ENCODE measurements at places on chromosomes 7 and 10.

GRCh38 chr7:4460597-4460996 is 221.5 kb upstream of the FOXK1 start:
- DNase-seq: no peak

DNA sequence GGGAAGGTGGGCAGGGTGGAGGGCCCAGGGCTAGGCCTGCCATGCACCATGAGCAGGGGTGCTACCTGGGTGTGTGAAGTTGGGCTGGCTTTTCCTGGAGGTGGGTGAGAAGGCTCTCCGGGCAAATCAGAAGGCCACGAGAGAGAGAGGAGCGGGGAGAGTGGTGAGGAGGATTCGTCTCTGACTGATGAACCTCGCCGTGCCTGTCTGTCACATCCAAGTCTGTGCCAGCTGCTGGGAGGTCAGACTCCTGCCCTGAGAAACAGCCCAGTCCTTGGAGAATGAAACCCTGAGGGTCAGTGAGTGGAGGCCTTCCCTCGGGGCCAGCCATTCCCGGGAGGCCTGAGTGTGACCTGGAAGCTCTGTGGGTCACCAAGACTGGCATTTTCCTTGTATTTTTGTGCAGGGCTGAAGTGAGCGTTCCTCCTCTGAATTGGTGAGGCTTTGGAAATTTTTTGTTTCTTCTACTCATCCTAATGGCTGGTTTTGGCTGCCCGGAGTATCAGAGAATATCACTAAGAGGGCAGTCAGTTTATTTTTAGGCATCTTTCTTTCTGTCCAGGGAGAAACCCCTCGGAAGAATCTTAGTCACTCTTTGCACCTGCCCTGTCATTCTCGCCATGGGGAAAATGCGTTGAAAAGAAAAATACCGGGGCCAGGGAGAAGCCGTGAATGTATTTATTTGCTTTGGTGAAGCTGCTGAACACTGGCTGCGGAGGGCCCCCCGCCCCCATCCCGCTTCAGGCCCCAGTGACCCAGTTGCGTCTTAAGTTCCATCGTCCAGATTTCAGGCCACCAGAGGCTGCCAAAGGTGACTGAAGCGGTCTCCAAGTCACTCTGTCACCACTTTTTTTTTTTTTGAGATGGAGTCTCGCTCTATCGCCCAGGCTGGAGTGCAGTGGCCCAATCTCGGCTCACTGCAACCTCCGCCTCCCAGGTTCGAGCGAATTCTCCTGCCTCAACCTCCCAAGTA is 6.5 kb upstream of the AP5Z1 start:
- DNase-seq: no peak

DNA sequence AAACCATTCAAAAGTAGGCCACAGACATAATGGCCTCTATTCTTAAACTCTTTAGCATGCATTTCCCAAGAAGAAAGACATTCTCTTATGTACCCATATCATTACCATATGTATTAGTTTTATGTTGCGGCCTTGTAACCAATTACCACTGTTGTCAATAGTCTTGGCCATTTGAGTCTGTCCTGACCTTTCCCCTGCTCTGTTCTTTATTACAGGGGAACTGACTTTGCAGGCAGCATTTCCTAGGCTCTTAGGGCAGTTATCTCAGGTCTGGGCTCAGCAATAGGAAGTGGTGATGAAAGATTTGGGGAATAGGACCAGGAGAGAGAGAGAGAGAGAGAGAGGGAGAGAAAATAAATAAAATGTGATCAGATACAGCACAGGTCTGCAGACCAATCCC is 194.5 kb upstream of the LRGUK start:
- DNase-seq: no peak

- no peak for DNase-seq
Measured at GRCh38 chr7:55550010-55550663, 22.2 kb downstream of the VOPP1 start.

DNA sequence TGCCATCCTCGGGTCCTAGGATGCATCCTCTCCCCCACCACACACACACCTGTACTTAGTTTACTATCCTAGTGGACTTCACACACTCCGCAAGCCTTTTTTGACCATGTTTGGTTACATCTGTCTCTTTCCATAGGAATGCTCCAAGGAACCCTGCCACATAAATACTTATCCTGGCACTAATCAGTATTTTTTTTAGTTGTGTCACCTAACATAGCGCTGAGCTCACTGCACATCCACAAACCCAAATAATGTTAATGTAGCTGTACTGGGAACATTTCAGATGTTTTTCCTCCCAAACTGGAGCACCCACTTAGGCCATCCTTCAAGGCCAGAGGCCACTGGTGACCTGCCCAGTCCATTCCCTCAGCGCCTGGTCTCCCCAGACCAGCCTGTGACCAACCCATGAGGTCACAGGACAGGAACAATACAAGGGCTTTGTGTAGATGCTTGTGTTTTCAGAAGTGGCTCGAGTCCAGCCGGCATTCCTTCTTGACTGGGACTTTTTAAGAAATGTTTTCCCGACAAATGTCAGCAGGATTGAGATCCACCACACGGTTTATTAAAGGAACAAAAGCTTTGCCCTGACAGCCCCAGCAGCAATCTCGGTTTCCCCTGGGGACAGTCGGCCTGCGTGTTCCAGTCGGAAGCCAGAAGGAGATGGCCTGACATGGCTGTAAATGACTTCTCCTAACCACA is 181.4 kb downstream of the JCAD start:
- DNase-seq: no peak

- DNase-seq: no peak
Measured at GRCh38 chr7:50867034-50867356, 84.3 kb upstream of the GRB10 start.

DNA sequence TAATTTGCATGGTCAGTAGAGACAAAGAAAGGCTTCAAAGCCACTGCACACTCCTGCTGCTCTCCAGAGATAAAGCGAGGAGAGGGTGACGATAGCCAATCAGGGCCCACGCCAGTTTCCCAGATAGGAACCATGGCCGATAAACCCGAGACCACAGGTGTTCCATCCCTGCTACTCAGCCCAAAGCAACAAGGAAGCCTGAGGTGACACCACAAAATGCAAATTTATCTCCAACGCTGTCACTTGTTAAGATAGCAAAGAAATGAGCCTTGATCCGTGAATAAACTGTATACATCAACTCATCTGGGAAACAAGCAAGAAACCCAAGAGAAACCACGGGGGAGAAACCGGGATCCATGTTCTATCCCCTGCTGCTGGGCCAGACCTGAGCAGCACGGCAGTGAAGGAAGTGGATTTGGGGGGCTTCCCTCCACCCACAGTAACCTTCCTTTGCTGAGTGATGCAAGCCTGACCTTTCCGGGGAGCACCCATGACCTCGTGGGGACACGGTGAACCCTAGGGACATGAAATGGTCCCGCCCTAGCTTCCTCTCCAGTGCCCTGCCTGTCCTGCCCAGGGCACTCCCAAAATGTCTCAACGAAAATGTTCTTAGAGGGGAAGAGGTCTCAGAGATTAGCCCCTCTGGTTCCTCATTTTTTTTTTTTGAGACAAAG is 164.6 kb downstream of the PTPRN2 start:
- DNase-seq: no peak

DNA sequence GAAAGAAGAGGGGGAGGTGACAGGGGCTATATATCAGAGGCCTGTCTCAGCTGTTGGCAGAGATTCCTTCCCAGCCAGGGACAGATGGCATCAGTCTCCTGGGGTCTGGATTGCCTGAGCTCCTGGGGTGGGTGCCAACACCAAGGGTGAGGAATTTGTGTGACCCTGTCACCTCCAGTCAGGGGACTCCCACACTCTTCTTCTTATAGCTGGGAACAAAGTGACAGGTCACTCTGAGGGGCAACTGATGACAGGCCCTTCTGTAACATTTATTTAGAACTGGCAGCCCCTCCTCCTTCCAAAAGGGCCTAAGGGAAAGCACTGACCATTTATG is 53.7 kb upstream of the DUSP5 start:
- DNase-seq: peak; percentile 27

- no peak for DNase-seq
Measured at GRCh38 chr10:124569623-124570470, 108.2 kb downstream of the LHPP start.

DNA sequence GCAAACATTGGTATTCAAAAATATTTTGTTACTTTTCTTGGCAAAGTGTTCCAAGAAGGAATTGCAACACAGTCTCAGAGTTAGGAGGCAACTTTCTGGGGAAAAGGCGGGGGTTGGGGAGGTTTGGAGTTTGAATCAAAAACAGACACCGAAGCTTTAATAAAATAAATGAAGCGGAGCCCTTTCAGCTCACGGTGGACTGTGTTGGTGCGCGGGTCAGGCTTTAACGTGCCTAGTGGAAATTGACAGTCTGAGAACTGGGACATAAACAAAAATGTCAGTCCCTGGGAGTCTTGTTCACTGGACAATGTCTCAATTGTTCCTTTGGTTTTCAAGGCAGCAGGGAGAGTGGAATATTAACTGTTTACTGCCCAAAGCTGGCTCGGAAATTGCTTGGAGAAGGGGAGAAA is 109.3 kb downstream of the TCF7L2 start:
- DNase-seq: peak; percentile 76

- peak; percentile 17 for DNase-seq
Measured at GRCh38 chr7:152081088-152081487, 55.6 kb downstream of the GALNT11 start.

- DNase-seq: no peak
Measured at GRCh38 chr10:124522933-124523871, 61.6 kb downstream of the LHPP start.

DNA sequence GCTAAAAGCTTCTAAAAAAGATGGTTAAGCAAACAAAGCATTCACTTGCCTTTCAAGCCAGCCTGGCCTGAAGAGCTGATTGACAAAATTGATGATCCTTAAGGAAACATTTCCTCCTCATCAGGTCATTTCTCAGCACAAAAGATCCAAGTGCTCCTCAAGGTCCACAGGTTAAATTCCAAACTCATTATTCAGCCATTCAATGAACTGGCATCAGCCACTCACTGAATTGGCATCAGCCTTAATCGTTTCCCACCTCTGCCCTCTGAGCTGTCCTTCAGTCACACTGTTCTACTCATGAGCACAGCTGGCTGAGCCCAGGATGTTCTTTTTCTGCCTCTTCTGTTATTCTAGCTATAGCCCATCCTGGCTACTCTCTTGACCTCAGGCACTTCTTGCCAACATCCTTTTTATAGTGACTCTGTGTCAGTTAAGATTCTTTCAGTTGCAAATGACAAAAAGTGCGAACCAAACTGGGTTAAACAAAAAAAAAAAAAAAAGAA is 147.5 kb downstream of the RAB11FIP2 start:
- DNase-seq: no peak

GRCh38 chr10:73060738-73061635 is 35.7 kb downstream of the P4HA1 start:
- peak; percentile 39 for DNase-seq

- DNase-seq: no peak
Measured at GRCh38 chr7:1695800-1696454, 25.9 kb downstream of the ELFN1 start.

DNA sequence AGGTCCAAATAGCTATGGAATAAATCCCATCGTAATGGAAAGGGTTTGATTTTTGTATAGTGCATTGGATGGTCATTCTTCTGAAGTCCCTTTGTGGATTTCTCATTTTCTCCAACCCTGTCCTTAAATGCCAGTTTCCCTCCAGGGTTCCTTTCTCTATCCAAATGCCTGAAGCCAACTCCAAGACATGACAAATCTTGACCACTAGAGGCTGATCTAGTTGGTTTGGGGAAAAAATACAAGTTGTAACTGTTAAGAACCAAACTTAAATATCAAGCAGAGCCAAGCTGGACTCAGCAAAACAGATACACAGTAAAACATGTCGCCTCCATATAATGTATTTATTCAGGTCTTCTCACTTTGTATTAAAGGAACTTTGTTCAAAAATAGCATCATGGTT is 28.7 kb downstream of the FRMD4A start:
- DNase-seq: peak; percentile 52

GRCh38 chr7:95871075-95871848 is 98.9 kb downstream of the DYNC1I1 start:
- DNase-seq: peak; percentile 48

DNA sequence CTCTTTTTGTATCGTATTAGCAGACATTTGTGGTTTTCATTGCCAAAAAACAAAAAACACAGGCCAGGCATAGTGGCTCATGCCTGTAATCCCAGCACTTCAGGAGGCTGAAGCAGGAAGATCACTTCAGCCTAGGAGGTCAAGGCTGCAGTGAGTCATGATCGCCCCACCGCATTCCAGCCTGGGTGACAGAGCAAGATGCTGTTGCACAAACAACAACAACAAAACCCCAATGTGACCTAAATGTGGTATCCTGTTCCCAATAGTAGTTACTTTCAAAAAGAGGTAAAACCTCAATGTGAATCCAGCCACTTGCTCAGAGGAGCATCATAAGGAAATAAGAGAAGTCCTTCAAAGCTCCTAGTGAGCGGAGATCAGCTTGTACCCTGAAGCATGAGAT is 45.8 kb upstream of the SKAP2 start:
- DNase-seq: peak; percentile 61

- DNase-seq: no peak
Measured at GRCh38 chr10:6140141-6140841, 51.5 kb downstream of the RBM17 start.
